ENCODE measurements at places on chromosomes 3 and 15. TPM values are rescaled to one million over a fixed set of nuclear protein-coding genes. Genes with fewer than 3 reads are reported as not detected.

GRCh38 chr3:150739200-150739863 is 23.6 kb downstream of the SIAH2 start:
- DNase-seq = no peak

Gene LXN
- 49.1 TPM for total RNA-seq

Gene C3orf85
- not detected for total RNA-seq

DNA sequence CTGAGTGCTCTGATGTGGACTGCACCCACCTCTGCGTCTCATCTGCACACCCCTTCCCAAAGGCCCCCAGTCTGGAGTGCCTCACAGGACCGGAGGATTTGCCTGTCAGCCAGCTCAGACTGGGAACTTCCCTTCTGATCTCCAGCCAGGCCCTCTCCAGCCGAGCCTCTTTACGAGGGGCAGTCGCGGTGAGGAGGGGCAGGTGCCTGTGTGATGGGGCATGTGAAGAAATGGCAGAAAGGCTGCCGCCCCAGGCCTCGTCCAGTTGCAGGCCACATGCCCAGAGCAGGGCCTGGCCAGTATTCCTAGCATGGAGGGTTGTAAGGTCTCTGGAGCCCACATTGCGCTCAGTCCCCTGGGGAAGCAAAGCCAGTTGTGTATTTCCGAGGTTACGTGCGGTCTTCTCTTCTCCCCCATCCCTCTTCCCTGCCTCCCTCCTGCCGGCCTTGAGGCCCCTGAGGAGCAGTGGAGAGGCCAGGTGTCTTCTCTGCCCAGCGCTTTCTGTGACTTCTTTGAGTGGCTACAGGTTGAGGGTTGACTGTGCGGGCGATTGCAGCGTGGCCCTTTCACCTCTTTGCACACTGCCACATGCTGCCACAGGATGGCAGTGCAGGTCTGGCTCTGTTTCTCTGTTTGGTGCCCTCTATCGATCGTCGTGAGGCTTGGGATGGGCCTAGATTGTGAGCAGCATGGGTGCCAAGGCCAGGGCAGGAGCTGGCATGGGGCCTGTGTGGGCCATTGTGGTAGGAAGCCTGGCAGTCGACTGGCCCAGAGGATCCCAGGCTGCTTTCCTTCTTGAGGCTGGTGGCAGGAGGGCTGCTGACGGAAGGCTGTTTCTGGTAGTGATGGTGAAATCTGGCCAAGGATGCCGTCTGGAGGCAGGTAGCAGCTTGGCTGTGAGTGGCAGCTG is 5.3 kb downstream of the CLK3 start:
- DNase-seq = no peak

- no peak for DNase-seq
These were observed 1088.6 kb downstream of the TUSC7 start for GRCh38 chr3:117798221-117798620.

GRCh38 chr15:79221696-79222095 is 60.8 kb upstream of the ANKRD34C start:
- no peak for DNase-seq
